ENCODE measurements at places on chromosomes 1 and 21. TPM values are rescaled to one million over a fixed set of nuclear protein-coding genes. Genes with fewer than 3 reads are reported as not detected.

- no peak for DNase-seq
Measured at GRCh38 chr1:46077644-46078043, 54.8 kb downstream of the PIK3R3 start.

- DNase-seq, result no peak
Measured at GRCh38 chr1:97505816-97506215, 415.0 kb downstream of the DPYD start.

Gene CACYBP
- total RNA-seq, result 354 TPM

Gene ADORA1
- not detected for total RNA-seq

- peak; percentile 6 for DNase-seq
Measured at GRCh38 chr1:39154553-39155421, 49.7 kb upstream of the MACF1 start.

GRCh38 chr1:44423591-44424537 lies 18.8 kb downstream of the RNF220 start:
- DNase-seq, result no peak

DNA sequence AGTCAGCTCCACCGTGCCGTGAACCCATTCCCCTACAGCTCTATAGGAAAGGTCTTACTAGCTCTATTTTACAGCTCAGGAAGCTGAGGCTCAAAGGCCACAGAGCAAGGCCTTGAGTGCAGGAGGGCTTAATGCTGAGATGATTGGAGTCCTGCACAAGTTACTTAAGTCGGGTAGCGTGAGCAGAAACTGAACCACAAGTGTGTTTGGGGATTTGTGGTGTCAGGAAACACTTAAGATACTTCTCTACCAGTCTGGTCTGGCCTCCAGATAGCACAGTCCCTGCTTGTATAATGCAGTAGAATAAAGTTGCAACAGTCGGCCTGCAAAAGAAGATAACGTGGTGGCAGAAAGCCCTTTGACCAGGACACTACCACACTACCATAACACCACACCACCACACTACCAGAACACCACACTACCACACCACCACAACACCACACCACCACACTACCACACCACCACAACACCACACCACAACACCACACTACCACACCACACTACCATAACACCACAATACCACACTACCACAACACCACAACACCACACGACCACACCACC lies 118.1 kb downstream of the SPSB1 start:
- peak; percentile 16 for DNase-seq

Gene MSH4
- total RNA-seq, result 0.27 TPM

DNA sequence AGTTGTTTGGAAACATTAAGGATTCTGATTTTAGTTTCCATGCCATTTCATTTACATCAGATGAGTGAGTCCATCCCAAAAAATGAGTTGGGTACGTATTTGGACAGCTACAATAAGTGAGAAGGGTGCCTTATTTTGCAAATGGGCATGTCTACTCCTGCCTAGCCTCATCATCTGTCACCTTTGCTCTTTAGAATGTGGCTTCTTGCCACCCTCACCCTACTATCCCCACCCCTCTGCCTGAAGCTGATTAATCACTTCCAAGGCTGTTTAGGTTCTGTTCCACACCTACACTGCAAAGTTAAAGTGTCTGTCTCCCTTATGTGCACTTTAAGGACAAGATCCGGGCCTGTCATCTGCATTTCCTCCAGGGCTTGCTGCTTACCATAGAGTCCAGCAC lies 61.2 kb downstream of the ST6GALNAC5 start:
- no peak for DNase-seq

DNA sequence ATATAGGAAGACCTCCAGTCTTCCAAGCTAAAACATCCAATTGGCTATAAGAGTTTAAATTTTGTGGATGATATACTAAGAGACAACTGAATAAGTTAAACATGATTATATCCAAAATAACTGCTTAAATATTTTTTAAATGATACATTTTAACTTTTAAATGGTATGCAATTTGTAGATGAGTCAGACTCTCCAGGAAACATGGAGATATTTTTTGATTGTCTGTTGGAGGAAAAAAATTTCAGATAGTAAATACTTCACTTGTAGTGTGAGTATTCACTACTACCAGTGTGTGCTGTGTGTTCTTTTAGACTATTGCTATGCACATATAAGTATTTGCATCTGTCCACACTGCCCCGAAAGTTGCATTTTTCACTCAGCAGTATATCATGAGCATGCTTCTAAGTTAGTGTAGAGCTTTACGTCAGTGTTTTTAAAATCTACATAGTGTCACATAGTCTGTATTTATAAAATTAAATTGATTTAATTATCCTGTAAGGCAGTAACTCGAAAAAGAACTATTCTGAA lies 91.1 kb downstream of the USP25 start:
- DNase-seq, result no peak

DNA sequence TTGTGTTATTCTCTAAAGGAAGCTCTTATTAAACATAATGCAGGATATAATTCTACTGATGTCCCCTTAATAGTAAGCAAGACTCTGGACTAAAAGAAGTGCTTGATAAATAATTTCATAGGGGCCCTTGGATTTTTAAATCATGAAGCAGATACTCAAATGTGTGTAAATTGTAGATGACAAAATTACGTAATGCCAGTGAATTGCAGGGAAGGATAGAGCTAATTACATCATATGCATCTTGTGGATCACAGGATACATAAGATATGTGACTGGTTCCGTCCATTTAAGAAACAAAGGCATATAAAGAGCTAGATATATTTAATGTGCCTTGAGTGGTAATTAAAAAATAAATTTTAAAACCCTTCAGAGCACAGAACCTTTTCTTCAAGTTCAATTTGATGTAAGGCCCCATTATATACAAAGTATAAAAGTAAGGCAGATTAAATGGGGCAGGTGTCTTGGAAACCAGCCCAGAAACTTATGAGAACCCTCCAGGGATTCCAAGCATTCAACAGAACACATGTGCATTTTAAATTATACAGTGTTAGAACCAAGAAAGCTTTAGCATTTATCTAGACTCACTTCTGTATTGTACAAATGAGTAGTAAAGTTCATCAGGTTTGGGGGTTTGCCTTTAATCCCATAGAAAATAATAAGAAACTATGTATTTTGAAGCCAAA lies 190.4 kb downstream of the NCAM2 start:
- DNase-seq, result no peak

- no peak for DNase-seq
Measured at GRCh38 chr1:5460974-5461373, 531.3 kb downstream of the NPHP4 start.

Gene GJA9
- total RNA-seq, result not detected

Gene KIRREL1
- not detected for total RNA-seq

DNA sequence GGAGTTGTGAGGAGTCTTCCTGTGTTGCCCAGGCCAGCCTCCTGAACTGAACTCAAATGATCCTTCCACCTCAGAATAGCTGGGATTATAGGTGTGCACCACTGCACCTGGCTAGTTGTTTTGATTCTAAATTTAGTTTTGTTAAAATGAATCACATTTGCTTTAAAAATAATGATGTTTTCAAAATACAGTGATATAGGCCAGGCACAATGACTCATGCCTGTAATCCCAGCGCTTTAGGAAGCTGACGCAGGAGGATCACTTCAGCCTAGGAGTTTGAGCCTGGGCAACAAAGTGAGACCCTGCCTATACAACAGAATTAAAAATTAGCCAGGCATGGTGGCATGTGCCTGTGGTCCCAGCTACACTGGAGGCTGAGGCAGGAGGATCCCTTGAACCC lies 24.3 kb downstream of the RTCA start:
- no peak for DNase-seq

DNA sequence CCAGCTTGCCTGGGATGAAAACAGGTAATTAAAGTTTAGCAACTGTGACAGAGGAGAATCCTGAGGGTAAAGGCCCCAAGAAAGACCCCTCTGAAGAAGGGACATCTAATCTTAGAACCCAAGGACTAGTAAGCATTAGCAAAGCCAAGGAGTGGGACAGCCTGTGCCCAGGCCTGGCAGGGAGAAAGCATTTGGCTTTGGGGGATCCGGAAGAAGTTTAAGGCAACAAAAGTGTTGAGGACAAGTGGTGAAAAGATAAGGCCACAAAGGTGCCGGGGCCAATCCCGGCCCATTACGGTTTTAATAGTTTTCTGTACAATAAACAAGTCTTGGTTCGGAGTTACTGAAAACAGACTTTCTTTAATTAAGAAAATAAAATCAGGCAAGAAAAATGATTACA lies 275.5 kb downstream of the TM2D1 start:
- no peak for DNase-seq

DNA sequence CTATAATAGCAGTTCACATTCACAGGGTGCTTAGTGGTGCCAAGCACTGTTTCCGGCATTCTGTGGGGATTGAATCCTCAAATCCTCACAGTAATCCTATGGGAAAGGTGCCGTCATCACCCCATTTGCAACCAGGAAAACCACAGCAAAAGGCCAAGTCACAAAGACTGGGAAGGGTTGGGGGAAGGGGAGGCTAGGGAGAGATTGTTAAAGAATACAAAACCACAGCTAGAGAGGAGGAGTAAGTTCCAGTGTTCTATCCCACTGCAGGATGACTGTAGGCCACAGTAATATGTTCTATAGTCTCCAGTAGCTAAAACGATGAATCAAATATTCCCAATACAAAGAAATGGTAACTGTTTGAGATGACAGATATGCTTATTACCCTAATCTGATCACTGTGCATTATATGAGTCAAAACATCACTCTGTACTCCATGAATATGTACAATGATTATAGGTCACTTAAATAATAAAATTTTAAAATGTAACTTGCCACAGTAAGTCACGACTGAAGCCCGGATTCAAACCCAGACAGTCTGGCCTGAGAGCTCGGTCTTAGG lies 256.8 kb downstream of the TOMM20 start:
- DNase-seq, result no peak

DNA sequence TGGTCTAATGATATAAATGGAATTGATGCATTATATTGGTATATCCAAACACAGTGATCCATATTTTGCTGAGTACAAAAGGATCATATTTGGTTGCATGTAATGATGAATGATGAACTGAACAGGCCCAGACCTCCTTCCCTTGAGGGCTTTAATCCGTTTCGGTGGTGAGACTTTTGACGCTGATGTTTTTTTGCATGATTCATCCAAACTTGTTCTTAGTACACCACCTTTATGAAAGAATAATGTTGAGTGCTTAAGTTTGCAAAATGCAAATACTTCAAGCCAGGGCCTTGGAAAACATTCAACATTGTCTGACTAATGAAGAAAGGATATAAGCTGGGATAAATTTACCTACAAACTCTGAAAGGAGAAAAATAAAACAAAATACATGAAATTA lies 19.2 kb downstream of the HOOK1 start:
- DNase-seq, result no peak

DNA sequence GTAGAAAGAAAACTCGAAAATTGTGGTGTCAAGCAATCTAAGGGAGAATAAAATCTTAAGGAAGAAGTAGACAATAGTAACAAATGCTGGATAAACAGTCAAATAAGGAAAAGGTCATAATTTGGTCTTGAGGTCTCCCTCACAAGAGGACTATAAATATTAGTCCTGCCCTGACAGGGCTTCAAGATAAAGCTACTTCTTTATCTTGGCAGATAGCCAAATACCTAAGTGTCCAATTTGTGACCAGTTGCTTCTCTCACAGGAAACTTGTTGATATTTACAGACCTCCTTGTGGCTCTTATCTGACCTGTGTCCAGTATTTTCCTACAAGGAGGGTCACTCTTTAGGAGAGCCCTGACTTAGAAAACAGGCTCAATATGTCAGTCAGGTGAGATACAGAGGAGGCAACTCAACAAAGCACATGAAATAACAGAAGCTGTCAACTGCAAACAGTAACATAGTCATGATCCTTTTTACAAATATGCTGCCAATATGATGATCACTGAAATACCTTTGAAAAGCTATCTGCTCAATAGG lies 88.8 kb downstream of the TNNI3K start:
- no peak for DNase-seq

GRCh38 chr1:147579532-147579931 lies 38.2 kb downstream of the BCL9 start:
- DNase-seq, result peak; percentile 16

Gene ZNF670
- total RNA-seq, result 4.3 TPM

DNA sequence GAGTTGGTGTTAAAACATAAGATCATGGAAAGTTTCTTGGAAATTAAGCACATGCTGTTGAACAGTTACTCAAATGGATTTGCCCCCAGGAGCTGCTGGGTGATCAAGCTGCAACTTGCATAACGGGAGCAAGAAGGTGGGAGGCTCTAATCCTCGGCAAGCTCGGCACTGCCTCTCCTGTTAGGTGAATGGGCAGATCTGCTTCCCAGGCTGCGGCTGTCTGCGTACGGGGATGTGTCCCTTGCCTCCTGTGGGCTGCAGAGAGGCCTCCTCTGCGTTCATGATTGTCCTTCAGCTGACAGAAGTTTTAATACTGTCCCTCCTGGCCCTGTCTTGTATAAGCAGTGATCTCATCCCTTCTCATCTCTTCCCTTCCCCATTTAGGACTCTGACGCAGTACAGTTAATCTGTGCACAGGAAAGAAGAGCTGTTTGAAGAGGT lies 36.7 kb downstream of the ATP1A1 start:
- DNase-seq, result no peak

DNA sequence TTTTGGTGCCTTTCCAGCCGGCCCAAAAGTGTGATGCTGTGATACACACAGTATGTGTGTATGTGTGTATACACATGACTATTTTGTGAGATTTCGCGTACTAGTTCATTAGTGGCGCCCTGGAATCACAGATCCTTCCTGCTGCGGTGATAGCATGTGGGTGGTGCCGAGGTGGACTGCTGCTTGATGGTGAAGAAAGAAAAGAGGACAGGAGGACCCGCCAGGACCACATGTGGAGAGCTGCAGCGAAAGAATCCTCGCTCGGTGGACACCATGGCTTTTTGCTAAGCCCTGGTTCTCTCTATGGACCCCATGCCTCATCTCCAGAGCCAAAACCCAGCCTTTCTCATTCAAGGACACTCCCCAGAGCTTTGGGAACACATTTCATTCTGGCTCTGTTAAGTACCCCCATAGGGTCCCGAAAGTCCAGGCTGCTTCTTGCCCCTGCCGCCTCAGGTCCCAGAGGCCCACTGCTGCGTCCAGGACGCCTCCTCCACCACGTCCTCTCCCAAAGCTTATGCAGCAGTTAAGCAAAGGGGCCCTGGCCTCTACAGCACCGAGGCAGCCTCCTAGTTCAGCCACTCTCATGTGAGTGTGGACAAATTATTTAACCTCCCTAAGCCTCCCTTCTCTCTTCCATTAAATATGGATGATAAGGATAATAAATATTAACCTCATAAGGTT lies 32.8 kb upstream of the COX20 start:
- DNase-seq, result no peak

- DNase-seq, result no peak
Measured at GRCh38 chr1:99943223-99943794, 26.5 kb upstream of the SLC35A3 start.

Gene BEST4
- total RNA-seq, result 0.79 TPM
